ENCODE measurements at places on chromosomes 7 and 10.

DNA sequence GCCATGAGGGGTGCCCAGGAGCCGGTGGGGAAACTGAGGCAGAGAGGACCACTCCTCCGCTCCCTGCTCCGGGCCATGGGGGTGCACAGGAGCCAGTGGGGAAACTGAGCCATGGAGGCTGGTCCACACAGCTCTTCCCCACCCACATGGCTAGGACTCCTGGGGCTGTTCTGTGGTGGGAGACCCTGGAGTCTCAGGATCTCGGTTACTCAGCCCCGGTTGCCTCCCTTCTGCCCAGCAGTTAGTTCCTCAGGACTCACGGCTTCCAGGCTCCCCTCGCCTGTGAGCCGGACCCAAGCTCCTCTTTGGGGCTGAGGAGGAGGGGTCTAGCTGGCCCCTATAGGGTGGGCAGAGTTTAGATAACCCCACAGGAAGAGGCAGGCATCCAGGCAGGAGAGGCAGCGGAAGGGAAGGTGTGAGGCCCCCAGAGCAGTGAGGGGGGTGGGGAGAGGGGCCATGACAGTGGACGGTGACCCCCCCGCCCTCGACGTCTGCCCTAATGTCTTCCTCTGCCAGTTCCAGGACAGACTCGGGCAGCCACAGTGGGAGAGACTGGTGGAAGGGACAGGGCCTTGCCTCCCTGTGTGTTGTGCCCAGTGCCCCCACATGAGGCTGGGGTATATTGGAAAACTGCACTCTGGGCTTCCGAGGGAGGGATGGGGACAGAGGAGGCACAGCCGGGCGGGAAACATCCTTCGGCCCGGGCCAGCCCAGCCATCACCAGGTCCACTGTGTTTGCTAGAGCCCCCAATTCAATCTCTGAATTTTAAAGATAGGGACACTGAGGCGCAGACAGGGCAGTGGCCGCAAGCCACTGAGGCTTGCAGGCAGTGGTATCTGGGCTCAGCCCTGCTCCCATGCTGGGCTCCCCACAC lies 4.3 kb downstream of the ELFN1 start:
- DNase-seq: no peak

- no peak for DNase-seq
These were observed 110.3 kb upstream of the GATA3 start for GRCh38 chr10:7944215-7944480.

GRCh38 chr7:31883761-31884164 lies 186.4 kb downstream of the PDE1C start:
- DNase-seq: no peak

DNA sequence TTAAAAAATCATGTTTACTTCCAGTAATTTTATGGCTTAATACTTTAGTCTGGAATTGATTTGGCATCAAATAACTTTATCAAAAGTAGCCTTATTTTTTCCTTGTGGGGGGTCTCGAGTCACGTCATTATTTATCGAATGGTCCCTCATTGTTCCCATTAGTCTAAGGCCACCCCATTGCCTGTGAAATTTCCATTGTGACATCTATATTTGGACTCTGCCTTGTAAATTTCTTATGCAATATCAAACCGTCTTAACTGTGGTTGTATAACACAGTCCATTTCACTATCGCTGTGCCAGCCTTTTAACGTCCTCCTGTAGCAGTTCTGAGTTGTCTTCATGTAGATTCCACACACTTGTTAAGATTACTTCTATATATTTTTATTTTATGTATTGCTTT lies 103.9 kb upstream of the RET start:
- DNase-seq: no peak

DNA sequence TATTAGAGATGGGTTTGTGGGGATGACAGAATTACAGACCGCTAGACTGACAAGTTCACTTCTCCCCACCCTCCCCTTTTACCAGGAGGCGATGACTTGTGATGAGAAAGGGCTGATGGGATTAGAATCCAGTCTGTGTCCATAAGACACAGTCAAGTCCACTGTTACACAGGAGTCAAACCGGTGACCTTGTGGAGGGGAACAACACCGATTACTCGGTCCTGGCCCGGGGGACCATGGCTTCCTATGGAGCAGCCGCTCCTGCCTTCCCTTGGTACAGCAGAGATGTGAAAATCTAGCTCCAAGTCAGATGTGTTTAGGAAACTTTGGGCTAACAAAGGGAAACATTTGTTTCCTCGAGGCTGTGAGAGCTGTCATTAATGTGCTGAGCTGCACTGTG lies 105.5 kb downstream of the ACTR3B start:
- no peak for DNase-seq

- DNase-seq: no peak
These were observed 29.9 kb downstream of the PPP2R2D start for GRCh38 chr10:131930586-131931330.

- DNase-seq: no peak
These were observed 85.0 kb downstream of the ZMIZ1 start for GRCh38 chr10:79153745-79154144.

DNA sequence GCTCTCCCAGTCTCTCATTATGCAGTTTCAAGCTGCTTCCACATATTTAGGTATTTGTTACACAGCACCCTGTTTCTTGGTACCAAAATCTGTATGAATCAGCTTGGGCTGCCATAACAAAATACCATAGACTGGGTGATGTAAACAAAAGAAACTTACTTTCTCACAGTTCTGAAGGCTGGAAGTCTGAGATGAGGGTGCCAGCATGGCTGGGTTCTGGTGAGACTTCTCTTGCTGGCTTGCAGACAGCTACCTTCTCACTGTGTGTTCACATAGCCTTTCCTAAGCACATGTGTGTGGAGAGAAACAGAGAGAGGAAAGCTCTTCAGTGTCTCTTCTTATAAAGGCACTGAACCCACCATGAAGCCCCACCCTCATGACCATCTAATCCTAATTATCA lies 15.7 kb upstream of the CBLL1 start:
- DNase-seq: no peak

DNA sequence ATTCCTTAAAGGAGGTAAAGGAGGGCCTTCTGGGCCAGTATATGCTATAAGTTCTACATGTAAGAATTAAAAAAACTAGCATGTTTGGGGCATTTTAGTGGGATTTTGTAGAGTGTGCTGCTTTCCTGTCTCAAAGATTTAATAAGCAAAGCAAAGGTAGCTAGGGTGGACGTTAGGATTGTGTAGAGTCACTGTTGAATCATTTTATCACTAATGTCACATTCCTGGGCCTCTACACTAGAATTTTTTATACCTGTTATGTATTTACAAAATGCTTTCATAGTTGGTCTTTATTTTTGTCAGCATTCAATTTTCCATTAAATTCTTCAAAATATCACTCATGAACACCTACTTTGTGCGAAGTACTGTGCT lies 139.4 kb upstream of the PHYHIPL start:
- no peak for DNase-seq

DNA sequence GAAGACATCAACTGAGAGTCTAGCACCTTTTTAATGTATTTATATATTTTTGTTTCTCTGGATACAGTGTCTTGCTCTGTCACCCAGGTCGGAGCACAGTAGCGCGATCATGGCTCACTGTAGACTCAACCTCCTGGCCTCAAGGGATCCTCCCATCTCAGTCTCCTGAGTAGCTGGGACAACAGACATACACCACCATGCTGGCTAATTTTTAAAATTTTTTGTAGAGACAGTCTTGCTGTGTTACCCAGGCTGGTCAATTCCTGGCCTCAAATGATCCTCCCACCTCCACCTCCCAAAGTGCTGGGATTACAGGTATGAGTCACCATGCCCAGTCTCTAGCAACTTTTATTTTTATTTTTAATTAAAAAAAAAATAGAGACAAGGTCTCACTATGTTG lies 51.4 kb upstream of the ANLN start:
- no peak for DNase-seq

- DNase-seq: no peak
These were observed 3.4 kb downstream of the DNMBP start for GRCh38 chr10:100006243-100006886.

DNA sequence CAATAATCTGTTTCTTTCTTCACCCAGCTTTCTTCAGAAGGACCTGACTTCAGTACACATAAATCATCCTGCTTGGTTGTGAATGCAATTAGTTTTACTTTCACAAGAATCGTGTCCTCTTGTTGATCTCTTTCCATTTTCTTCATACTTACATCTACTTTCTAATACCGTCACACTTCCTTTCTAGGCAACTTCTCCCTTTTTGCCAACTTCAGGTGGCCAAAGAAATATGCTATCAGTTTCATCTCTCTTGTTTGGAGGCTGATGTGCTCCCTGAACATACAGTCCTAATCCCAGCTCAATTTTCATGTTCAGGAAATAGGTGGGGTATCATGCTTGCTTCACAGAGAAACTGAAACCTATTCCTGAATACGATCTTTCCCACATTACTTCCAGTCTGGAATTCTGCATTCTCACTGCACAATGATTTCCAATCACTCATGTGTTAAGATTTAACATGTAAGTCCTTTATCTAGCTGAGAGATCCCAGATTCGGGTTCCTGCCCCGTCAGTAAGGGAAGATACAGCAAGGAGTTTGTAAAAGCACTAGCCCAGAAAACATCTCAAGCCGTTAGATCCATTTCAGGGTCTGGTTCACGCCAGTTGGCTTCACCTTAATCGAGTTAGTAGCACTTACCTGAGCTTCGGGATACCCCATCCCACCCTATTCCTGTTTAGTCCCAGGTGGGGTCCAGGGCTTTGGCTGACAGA lies 994 bp downstream of the SLC25A28 start:
- no peak for DNase-seq

- no peak for DNase-seq
These were observed 84.0 kb downstream of the GATA3 start for GRCh38 chr10:8138471-8138870.

DNA sequence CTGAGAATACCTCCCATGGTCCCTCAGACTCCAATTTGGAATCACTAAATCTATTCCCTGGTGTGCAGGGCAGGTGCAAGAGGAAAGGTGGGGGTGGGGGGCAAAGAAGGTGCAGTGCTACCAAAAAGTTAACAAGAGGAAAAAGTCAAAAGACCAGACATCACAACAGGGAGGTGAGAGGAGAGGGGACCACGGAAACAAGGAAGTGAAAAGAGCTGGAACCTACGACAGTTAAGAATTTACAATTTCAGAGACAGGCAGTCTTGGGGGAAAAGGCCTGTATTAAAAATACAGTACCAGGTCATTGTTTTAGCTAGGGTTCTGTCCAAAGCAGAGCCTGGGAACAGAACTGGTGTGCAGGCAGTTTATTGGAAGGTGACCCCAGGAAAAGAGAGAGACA lies 14.6 kb downstream of the ITGB1 start:
- DNase-seq: no peak

GRCh38 chr7:82266081-82266480 lies 177.5 kb downstream of the CACNA2D1 start:
- no peak for DNase-seq

- DNase-seq: no peak
These were observed 34.9 kb upstream of the PTF1A start for GRCh38 chr10:23157239-23157681.

DNA sequence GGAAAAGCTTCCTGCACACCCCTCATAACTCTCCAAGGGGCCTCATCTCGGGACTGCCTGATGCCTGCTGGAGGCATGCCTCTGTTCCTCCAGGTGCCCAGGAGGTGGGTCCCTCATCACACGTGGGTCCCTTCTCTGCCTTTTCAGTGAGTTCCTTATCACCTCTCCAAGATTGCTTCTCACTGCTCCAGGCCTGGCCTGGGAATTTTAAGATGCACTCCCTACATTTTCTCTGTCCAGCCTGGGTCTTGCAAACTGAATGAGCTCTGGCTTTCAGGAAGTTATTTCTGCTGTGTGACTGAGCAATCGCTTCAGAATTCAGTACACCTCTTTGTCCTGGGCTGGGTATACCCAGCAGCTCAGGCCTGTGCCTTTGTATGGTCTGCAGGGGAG lies 43.8 kb downstream of the LRRC18 start:
- DNase-seq: no peak

DNA sequence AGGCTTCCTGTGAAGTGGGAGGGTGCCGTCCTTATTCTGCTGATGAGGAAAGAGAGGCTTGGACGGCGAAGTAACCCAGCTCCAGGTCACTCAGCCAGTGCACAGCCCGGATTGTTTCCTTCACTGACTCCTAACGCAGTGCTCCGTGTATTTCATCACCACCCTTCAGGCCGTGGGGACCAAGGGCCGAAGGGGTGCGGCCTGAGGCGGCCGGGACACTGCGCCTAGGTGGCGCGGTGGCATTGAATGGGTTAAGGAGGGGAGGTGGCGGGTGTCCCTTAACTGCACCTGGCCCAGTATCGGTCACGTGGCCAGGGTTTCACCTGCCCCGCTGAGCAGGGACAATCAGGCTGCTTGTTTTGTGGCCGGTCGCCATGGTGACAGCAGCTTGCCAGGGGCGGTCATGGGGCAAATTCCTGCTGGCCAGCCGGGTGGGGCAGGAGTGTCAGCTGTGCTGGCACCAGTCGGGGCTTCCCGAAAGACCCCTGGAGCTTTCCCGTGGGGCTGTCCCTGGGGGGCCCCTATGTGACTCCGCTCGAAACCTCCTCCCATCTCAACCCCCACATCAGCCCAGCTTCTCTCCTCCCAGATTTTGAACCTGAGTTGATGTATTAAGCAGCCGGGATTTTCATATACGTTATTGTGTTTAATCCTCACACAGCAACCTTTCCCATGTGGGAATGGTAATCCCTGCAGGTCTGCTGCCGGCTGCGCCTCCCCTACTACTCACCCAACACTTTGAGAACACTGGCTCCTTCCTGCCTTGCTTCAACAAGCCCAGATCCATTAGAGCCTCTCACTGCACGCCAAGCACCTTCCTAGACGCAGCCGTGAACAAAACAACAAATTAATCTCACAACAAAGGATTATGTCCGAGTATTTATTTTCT lies 4.4 kb upstream of the ABHD11 start:
- no peak for DNase-seq

- DNase-seq: no peak
These were observed 69.8 kb upstream of the TMEM140 start for GRCh38 chr7:135078051-135078450.

- no peak for DNase-seq
These were observed 12.2 kb upstream of the KLRG2 start for GRCh38 chr7:139495580-139496125.

- no peak for DNase-seq
These were observed 776 bp downstream of the PEX1 start for GRCh38 chr7:92527300-92528187.

DNA sequence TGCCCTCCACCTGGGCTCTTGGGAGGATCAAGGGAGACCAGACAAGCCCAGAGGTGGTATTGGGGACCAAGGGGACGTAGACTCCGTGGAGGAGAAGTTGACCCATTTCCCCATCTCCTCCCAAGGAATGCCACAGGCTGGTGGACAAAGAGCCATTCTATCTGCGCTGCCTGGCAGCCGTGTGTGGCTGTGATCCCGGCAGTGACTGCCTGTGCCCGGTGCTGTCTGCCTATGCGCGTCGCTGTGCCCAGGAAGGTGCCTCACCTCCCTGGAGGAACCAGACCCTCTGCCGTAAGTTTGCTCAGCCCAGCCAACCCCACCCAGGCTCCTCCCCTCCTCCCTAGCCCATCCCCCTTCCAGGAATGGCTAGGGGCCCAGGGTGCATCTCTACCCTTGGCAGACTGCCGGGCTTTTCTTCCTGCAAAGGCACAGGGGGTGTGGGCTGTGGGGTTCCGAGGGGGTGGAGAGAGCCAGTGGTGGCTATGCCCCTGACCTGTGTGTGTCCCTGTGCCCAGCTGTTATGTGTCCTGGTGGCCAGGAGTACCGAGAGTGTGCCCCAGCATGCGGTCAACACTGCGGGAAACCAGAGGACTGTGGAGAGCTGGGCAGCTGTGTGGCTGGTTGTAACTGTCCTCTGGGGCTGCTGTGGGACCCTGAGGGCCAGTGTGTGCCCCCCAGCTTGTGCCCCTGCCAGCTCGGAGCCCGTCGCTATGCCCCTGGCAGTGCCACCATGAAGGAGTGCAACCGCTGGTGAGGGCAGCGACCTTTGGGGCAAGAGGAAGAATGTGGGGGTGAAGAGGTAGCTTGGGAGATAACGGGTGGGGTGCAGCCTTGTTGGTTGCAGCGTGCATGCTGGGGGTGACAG lies 10.2 kb upstream of the ZNF467 start:
- DNase-seq: no peak

GRCh38 chr7:155303039-155303593 lies 5.4 kb downstream of the INSIG1 start:
- no peak for DNase-seq

Data from SK-N-MC (cell line).